ENCODE measurements at places on chromosomes 6 and 20.

- DNase-seq, result no peak
Observed at GRCh38 chr20:51121272-51121671, 98.4 kb upstream of the KCNG1 start.

DNA sequence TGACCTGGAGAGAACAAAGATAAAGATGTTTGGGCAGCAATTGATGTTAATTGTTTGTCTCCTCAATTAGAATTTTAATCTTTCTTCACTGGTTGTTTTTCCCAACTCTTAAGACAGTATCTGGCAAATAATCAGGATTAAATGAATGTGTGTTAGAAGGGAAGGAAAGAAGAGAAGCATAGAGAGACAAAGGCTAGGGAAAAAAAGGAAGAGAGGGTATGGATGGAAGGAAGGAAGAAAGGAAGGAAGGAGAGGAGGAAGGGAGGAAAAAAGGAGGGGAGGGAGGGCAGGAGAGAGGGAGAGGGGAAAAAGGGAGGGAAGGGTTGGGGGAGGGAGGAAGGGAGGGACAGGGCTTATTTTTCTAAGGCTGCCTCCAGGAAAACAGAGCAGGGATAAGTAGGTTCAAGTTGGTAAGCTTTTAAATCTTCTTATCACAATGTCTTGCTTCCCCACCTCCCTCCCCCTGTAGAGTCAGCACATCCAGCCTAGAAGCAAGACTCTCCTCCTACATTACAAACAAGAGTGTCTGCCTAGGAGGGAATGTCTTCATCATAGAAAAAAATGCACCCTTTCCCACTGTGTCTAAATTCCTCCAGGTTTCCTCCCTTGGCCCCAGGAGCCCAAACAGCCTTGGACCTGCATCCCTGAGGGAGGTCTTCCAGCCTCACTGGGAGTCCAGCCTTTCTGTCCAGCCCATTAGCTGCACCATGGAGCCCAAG is 447.8 kb upstream of the JARID2 start:
- DNase-seq, result no peak

- no peak for DNase-seq
Observed at GRCh38 chr6:136958168-136958567, 36.1 kb downstream of the SLC35D3 start.

DNA sequence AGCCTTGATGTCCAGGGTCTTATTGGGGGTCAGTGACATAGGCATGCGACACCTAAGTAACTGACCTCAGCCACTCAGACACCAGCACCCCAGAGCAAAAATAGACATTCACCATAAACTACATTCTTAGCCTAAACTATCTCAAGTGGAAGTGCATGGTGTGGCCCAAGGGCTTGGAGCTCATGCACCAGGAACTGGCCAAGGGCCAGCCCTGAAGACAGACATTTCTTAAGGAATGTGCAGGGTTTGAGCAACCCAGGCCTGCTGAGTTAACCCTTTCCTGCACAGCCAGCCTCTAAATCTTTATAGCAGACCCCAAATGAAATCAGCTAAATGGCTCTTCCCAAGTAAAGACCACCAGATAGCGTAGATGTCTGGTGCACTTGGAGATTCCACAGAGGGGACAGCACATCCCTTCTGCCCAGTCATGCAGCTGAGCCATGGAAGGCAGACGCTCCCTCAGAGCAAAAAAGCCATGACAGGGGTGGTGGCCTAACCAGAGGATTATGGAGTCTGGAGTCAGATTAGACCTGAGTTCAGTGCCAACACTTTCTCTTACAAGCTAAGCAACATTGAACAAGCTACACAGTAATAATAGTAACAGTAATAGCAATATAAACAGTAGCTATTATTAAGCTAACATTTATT is 222.6 kb downstream of the ZMYND8 start:
- DNase-seq, result no peak

- no peak for DNase-seq
Observed at GRCh38 chr20:21291026-21291425, 12.1 kb upstream of the XRN2 start.

DNA sequence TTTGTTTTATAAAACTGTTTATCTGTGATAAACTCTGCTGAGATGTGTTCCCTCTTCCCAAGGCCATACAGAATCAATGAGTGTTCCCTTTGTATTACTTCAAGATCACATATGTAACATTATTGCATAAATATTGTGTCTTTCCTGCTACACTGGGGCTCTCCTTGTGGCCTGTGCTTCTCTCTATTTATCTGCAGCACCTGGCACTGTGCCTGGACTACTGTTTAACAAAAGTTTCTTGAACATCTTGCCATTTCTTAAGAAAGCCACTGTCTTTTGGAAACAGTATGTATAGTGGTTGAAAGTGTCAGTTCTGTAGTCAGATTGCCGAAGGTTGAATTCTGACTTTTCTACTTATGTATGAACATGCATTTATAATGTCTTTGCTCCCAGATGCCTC is 169.0 kb upstream of the SCGN start:
- DNase-seq, result no peak

GRCh38 chr6:82651845-82652335 is 288.3 kb downstream of the TPBG start:
- DNase-seq, result no peak

DNA sequence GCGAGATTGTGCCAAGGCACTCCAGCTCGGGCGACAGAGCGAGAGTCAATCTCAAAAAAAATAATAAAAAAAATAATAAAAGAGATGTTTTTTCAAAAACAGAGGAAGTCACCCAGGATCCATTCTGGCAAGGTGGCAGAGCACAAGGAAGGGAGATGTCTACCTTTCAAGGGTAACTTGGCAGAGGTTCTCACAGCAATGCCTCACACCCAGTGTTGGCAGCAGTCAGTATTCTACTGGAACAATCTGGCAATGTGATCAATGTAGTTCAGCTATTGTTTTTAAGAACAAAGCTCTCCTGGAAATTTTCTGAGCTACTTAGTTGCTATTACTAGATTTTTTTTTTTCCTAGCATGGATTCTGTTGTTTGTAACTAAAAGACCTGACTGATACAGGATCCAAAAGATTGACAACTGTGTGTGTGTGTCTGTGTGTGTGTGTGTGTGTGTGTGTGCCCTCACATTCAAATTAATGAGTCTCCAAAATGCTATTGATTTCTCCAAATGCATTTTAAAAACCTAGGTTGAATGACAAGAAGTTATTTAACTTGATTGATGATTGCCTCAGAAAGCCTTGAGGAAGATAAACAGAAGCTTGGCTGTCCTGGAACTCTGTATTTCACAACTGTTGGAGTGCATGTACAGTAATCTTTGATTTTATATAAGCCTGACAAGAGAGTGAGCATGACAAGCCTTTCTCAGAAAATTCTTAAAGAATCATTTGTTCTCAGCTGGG is 114.1 kb upstream of the RREB1 start:
- no peak for DNase-seq

GRCh38 chr6:143579703-143580102 is 68.2 kb upstream of the FUCA2 start:
- no peak for DNase-seq

DNA sequence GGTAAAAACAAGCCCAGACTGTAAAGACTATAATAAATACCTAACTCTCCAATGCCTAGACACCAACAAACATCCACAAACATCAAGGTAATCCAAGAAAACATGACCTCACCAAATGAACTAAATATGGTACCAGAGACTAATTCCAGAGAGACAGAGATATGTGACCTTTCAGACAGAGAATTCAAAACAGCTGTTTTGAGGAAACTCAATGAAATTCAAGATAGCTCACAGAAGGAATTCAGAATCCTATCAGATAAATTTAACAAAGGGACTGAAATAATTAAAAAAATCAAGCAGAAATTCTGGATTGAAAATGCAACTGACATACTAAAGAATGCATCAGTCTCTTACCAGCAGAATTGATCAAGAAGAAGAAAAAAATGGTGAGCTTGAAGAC is 26.6 kb downstream of the NCOA6 start:
- no peak for DNase-seq

DNA sequence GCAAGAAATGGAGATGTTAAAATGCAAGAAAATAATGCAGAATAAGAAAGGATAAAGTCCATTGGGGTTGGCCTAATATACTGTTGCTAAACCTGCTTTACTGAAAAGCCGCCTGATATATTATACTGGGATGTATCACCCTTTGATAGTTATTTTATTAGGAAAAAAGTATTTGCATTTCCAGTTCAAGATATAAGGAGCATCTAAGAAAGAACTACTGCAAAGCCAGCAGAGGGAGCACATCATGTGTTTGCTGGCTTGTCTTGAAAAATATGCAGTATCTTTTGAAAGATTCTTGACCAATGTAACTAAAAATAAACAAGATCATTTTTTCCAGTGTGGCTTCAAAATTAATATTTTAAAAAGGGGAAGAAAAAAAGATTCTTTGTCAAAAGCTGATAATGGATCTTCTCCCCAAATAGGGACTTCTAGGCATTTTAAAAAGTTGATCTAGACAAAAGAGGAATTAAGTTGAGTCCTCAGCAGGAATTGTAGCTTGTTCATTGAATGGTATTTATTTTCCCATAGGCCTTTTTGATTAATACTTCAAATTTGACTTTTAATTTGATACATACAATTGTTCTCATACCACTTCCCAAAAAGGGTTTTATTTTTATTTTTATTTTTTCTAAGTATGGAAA is 214.9 kb downstream of the ZFAND3 start:
- DNase-seq, result no peak

DNA sequence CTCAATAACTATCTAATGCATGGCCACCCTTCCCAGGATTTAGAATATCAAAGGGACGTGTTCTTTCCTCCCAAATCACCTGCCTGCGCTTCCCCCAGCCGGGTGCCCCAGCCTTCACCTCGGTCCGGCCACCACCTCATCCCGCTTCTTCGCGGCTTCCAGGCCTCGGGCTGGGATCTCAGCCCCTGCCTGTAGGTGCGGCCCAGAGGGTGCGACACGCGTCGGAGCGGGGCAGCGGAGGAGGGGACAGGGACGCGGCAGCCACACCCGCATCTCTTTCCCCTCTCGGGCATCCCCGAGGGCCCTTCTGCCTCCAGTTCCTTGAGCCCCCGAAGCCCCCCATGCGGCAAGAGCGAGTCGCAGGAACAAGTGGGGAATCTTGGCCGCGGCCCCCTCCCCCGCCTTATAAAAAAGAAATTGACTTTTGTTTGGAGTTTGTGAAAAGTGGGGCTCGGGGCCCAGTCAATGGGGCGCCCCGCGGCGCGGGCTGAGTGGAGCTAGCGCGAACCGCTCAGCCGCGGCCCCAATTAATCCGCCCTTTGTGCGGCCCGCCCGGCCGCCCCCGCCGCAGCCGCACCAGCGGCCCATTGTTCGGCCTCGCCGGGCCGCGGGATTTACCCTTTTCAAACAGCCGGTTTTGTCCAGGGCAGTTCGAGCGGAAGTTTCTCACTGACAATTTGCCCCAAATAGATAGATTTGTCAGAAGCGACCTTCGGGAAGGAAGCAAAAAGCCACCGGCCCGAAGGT is 8.4 kb upstream of the NR2E1 start:
- DNase-seq, result no peak

DNA sequence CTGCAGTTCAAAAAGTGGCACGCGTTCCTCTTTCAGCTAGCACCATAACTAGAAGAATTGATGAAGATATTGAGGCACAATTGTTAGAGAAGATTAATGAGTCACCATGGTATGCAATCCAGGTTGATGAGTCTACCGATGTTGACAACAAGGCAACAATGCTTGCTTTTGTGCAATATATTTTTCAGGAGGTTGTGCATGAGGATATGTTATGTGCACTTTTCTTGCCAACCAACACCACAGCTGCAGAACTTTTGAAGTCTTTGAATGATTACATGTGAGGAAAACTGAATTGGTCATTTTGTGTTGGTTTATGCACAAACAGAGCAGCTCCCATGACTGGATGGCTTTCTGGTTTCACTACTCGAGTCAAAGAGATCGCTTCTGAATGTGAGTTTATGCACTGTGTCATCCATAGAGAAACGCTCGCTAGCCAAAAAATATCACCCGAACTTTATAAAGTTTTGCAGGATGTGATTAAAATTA is 129.3 kb upstream of the SLC24A3 start:
- DNase-seq, result no peak

- DNase-seq, result no peak
Observed at GRCh38 chr6:35496036-35496840, 641 bp downstream of the TEAD3 start.

- no peak for DNase-seq
Observed at GRCh38 chr6:56729719-56730118, 87.0 kb upstream of the DST start.

DNA sequence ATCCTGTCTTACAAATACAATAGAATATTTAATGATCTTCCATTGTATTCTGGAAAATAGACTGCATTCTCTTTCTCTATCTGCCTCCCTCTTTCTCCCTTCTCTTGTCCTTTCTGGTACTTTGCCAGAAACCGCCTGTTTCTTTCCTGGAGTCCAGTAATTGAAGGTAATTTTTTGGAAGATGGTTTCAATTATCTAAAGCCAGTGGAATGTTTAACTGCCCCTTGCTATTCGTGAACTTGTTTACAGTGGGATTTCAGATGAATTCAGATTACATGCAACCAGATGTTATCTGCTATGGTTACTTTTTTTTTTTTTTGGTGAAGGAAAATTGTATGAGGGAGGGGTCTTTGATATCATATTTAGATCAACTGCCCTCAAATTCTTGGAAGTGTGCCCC is 655.5 kb upstream of the FLRT3 start:
- DNase-seq, result no peak

GRCh38 chr6:100862063-100862462 is 19.1 kb downstream of the ASCC3 start:
- no peak for DNase-seq

GRCh38 chr20:60505423-60505822 is 547.2 kb downstream of the CDH26 start:
- DNase-seq, result no peak

- no peak for DNase-seq
Observed at GRCh38 chr6:16729744-16730143, 31.5 kb downstream of the ATXN1 start.

DNA sequence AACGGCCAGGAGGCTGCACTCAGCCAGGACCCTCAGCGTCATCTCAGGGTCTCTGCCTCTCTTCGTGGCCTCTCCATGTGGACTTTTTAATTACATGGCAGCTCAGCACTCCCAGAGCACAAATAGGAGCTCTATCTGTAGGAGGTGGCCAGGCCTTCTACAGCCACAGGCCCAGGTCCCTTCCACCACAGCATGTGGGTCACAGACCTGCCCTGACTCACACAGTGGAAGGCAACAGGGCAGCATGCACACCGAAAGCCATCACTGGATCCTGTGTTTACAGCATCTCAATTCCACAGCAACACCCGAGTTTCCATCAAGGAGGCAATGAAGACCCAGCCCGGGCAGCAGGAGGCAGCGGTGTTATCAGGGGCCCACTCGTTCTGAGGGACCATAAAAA is 65.8 kb upstream of the CD93 start:
- no peak for DNase-seq

GRCh38 chr20:41540918-41541317 is 77.3 kb downstream of the CHD6 start:
- DNase-seq, result no peak

- DNase-seq, result no peak
Observed at GRCh38 chr6:113122060-113122459, 735.1 kb upstream of the MARCKS start.

Measured in stimulated activated CD8-positive, alpha-beta memory T cell treated with anti-CD3 and anti-CD28 coated beads, Interleukin-12 subunit alpha, Interleukin-12 subunit beta, amount 100 ng/mL, for 1 hour (primary cell).